Suppressor macrophage (primary cell): ENCODE measurements at places on chromosomes 4 and X.

GRCh38 chr4:55303760-55304165 is 42.3 kb upstream of the SRD5A3 start:
- DNase-seq: no peak

DNA sequence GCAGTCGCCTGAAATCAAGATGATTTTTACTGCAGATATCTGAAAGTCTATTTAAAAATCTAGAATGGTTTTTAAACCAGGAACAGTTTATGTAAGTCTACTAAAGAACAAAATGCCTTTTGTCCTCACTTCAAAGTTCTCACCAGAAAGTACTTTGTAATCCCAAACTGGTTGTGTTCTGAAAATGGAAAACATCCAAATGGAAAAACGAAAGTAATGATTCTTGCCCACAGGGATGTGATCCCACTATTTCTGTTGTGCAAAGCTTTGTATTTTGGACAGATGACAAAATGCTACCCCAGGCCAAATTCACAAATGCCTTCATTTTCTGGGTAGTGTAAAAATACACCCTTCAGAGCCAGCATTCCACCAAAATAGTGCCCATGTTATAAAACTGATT is 265.5 kb upstream of the FTHL17 start:
- no peak for DNase-seq

GRCh38 chrX:151701531-151701930 is 6.3 kb downstream of the PRRG3 start:
- no peak for DNase-seq

GRCh38 chr4:173194157-173194556 is 25.5 kb downstream of the GALNT7 start:
- DNase-seq: no peak

DNA sequence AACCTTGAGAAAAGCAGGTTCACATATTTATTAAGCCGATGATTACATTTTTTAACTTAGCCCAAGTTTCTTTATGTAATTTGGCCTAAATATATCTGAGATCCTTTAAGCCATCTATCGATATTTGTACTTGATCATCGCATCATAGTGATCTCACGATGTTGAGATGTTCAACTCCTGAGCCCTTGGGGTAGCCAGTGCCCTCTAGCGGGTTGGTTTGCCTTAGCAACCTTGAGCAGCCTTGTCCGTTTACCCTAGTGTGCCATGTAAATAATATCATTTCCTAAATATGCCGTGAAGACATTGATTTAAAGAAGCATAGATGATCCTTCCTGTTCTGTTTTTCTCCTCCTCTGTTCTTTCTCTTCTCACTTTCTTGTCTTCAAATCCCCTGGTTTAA is 432.2 kb downstream of the RPA4 start:
- DNase-seq: no peak

- DNase-seq: no peak
Measured at GRCh38 chr4:139847602-139848001, 182.0 kb downstream of the MGST2 start.

GRCh38 chrX:71618303-71618721 is at the start of gene CXCR3:
TSS of gene CXCR3 (minus strand) at chrX:71618511. CDS start at chrX:71618449, 62 bp downstream.
- peak; percentile 23 for DNase-seq

GRCh38 chrX:22742174-22742573 is 257.6 kb upstream of the DDX53 start:
- no peak for DNase-seq

GRCh38 chr4:165986956-165987698 is 114.1 kb downstream of the TLL1 start:
- DNase-seq: no peak

DNA sequence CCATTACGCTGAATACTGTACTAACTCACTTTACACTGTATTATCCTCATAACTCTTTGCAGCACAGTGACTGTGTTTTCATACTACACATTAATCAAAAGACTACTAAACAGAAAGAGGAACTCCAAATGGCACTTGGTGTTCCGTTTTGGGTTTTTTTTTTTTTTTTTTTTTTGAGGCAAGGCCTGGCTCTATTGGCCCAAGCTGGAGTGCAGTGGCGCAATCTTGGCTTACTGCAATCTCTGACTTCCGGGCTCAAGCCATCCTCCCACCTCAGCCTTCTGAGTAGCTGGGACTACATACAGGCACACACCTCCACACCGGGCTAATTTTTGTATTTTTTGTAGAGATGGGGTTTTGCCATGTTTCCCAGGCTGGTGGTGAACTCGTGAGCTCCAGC is 10.7 kb downstream of the KLHL8 start:
- peak; percentile 94 for DNase-seq

- DNase-seq: no peak
Measured at GRCh38 chr4:26991057-26991456, 130.4 kb downstream of the STIM2 start.

- DNase-seq: no peak
Measured at GRCh38 chr4:39083164-39083563, 21.1 kb downstream of the KLHL5 start.

GRCh38 chr4:55554453-55555030 is 7.8 kb upstream of the CLOCK start:
- DNase-seq: no peak

GRCh38 chr4:160180211-160180610 is 1077.3 kb downstream of the RAPGEF2 start:
- no peak for DNase-seq

DNA sequence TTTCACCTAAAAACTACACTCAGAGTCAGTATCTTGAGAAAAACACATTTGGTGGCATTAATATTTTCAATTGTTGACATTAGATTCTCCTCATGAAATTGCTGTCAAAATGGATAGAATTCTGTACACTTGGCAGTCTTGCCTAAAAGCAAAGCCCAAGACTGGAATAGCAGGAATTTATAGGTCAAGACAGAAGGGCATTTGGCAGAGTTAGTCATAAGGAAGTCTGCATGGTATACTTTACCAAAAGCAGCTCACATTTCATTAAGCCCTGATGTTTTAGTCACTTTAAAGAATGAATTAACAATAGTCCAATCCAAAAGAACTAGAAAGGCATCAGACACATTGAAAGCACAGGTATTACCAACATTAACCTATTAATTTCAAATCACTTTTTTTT is 7.1 kb downstream of the CCDC160 start:
- DNase-seq: no peak

DNA sequence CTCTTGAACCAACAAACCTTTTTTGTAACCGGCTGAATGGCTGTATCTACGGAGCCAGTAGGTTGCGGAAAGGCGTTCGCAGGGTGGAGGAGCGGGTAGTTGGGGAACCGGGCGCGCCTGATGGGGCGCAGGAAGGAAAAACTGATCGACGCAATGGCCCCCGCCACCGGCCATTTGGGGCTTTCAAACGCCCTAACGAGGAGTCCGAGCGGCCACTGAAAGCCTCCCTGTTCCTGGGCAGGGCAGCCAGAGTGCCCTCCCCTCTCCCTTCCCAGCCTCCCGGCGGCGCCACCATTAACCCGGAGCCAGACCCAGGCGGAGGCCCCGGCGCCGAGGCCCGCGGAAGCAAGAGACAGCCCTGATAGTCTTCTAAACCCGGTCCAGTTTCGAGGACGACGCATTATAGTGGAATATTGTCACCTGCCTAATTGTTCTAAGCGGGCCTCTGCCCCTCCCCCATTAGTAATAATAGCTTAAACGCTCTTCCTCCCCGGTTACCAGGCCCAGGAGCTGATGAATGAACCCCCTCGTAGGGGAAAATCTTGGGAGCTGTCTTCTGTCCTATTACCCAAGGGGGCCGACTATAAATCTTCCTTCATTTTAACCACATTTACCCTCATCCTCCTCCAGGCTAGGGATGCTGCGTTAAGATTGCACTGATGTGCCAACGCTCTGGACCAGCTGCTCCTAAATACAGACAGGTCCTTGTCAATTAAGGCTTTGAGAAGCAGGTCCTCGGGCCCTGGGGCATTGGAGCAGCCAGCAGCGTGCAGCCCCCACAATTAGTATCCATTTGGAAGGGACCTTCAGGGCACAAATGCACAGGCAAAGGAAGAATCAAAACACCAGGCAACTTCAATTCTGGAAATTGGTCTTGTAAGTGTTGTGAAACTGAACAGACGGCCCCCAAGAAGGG is 61.6 kb upstream of the TMEM33 start:
- DNase-seq: no peak

- no peak for DNase-seq
Measured at GRCh38 chr4:156523492-156523891, 448.1 kb downstream of the PDGFC start.

- peak; percentile 63 for DNase-seq
Measured at GRCh38 chr4:73662709-73663546, 42.7 kb upstream of the RASSF6 start.

- DNase-seq: no peak
Measured at GRCh38 chrX:13364230-13364857, 44.5 kb upstream of the ATXN3L start.
